ENCODE measurements at places on chromosomes 16 and 17. TPM values are rescaled to one million over a fixed set of nuclear protein-coding genes. Genes with fewer than 3 reads are reported as not detected.

DNA sequence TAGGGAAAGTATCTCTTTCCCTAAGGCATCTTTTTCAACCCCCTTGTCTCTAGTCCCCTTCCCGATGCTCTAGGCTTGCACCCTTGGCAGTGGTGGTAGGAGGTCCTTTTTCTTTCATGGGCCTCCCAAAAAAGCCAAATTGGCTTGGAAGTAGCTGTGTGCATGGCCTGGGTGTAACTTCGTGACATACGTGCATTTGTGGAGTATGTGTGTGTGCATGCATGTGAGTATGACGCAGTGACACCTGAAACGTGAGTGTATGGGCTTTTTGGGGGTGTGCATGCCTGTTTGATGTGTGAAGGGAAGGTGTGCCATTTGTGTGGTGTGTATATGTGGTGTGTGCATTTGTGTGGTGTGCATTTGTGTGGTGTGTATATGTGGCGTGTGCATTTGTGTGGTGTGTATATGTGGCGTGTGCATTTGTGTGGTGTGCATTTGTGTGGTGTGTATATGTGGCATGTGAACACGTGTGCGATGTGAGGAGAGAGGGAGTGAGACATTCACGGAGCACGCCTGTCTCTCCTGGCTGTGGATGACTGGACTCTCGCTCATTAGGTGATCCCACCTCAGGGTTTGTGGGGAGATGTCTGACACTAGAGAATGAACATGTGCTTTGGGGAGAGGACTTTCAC lies 15.7 kb downstream of the IGFBP4 start:
- no peak overlapping the region for H3K4me3 ChIP-seq
- no peak for DNase-seq
- H3K4me1 ChIP-seq = peaks cover 63% of the 10 kb centered on the region
- H3K27me3 ChIP-seq = no peaks in the 10 kb centered on the region

- H3K27me3 ChIP-seq = no peaks in the 10 kb centered on the region
- no peak for DNase-seq
- H3K4me1 ChIP-seq = peaks cover 29% of the 10 kb centered on the region
- no peak overlapping the region for H3K4me3 ChIP-seq
Measured at GRCh38 chr17:72358465-72358864, 237.6 kb downstream of the SOX9 start.

- DNase-seq = no peak
- H3K27ac ChIP-seq = peak overlapping the region; percentile 44
- H3K4me3 ChIP-seq = no peak overlapping the region
Measured at GRCh38 chr16:81481207-81481821, 36.7 kb downstream of the CMIP start.

DNA sequence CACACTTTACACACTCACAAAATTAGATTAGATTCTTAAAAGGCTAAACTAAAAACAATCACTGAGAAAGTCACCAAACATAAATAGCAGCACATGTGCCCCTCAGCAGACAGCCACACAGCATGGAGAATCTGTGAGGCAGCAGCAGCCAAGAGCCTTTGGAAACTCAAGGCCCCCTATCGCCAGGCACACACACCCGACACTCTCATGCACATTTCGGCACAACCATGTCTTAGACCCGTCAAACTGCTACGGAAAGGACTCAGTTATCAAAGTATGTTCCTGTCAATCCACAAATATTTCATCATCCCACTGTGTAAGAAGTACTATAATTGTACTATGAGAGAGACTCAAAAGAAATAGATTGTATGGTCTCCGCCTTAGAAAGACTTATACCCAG lies 20.9 kb downstream of the UBE2O start:
- no peaks in the 10 kb centered on the region for H3K4me1 ChIP-seq
- H3K4me3 ChIP-seq = no peak overlapping the region
- H3K27ac ChIP-seq = no peak overlapping the region

- H3K27ac ChIP-seq = no peak overlapping the region
- H3K27me3 ChIP-seq = no peaks in the 10 kb centered on the region
- H3K4me3 ChIP-seq = no peak overlapping the region
- peaks cover 13% of the 10 kb centered on the region for H3K36me3 ChIP-seq
- H3K4me1 ChIP-seq = peaks cover 12% of the 10 kb centered on the region
Measured at GRCh38 chr16:68079626-68080344, 5.4 kb upstream of the NFATC3 start.

DNA sequence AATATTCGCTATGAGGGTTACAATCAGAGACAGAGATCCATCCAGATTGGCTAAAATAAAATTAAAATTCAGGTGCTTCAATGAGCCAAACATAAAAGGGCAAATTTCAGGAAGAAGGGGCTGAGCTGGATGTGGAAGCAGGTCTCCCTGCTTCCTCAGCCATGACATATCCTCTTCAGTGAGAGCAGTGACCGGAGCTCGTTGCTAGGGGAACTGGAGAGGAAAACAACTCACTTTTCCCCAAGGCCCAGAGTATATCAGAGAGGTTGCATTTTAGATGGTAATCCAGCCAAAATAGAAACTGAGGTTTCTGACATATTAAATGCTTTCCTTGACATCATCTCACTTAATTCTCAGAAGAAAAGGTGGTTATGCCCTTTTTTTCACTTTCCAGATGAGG lies 503.5 kb downstream of the HS3ST4 start:
- DNase-seq = no peak
- H3K27me3 ChIP-seq = no peaks in the 10 kb centered on the region
- H3K27ac ChIP-seq = no peak overlapping the region
- H3K36me3 ChIP-seq = no peaks in the 10 kb centered on the region
- H3K4me1 ChIP-seq = peaks cover 33% of the 10 kb centered on the region
- no peak overlapping the region for H3K4me3 ChIP-seq

GRCh38 chr16:87924811-87925670 lies 11.3 kb downstream of the CA5A start:
- H3K27me3 ChIP-seq = peaks cover 3% of the 10 kb centered on the region
- H3K4me3 ChIP-seq = no peak overlapping the region

Gene AGRP
- total RNA-seq = not detected

Gene YWHAE
- 714 TPM for total RNA-seq

DNA sequence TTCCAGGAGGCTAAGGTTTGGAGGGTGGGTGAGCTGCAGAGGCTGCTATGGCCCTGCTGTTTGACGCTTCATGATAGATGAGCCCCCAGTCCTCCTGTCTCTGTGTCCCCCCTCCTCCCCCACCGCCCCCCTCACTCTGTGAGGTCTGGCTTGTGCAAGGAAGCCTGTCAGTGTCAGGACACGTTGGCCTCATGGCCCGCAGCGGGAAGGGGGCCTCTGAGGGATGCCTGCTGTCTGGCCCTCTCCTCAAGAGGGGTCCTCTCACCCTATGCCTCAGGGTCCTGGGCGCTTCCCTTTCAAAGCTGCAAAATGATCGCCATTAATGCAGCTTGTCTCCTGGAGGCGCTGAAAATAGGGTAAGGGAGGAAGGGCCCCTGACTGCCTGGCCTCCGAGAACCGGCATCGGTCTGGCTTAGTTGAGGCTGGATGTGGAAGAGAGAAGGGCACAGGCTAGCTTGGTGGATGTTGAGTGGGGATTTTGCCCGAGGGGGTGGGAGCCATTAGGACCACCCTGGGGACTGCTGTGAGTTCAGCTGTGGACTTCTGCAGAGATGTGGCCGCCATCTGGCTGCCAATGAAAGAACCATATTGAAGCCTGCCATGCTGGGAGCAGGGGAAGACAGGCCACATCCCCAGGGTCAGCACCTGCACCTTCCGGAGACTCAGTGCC lies 14.8 kb upstream of the GOSR2 start:
- no peak overlapping the region for H3K4me3 ChIP-seq
- H3K27ac ChIP-seq = no peak overlapping the region
- H3K27me3 ChIP-seq = no peaks in the 10 kb centered on the region

Gene CAPNS2
- total RNA-seq = 2.2 TPM

Gene GNG13
- not detected for total RNA-seq

Gene COL1A1
- total RNA-seq = 3,780 TPM

Gene RAP1GAP2
- total RNA-seq = 8.3 TPM

Gene MARVELD3
- 16.4 TPM for total RNA-seq

- H3K27me3 ChIP-seq = peaks cover 16% of the 10 kb centered on the region
- no peak overlapping the region for H3K4me3 ChIP-seq
- peaks cover 9% of the 10 kb centered on the region for H3K36me3 ChIP-seq
- H3K4me1 ChIP-seq = peaks cover 8% of the 10 kb centered on the region
Measured at GRCh38 chr16:11140098-11140375, 116.0 kb downstream of the SOCS1 start.

- H3K27ac ChIP-seq = no peak overlapping the region
- no peak overlapping the region for H3K4me3 ChIP-seq
- DNase-seq = no peak
Measured at GRCh38 chr16:74117798-74118197, 178.8 kb upstream of the PSMD7 start.

Gene SLC13A5
- 0.47 TPM for total RNA-seq

- H3K27me3 ChIP-seq = peaks cover 32% of the 10 kb centered on the region
- peaks cover 4% of the 10 kb centered on the region for H3K4me1 ChIP-seq
- peaks cover 14% of the 10 kb centered on the region for H3K36me3 ChIP-seq
- peak overlapping the region; percentile 81 for H3K4me3 ChIP-seq
- no peak for DNase-seq
Measured at GRCh38 chr17:16569358-16569712, 331 bp upstream of the ZNF287 start.

- no peak for DNase-seq
- peaks cover 17% of the 10 kb centered on the region for H3K27me3 ChIP-seq
- peak overlapping the region; percentile 4 for H3K4me3 ChIP-seq
- no peaks in the 10 kb centered on the region for H3K36me3 ChIP-seq
- peaks cover 7% of the 10 kb centered on the region for H3K4me1 ChIP-seq
- H3K27ac ChIP-seq = peak overlapping the region; percentile 3
Measured at GRCh38 chr16:73813527-73813926, 483.1 kb upstream of the PSMD7 start.

DNA sequence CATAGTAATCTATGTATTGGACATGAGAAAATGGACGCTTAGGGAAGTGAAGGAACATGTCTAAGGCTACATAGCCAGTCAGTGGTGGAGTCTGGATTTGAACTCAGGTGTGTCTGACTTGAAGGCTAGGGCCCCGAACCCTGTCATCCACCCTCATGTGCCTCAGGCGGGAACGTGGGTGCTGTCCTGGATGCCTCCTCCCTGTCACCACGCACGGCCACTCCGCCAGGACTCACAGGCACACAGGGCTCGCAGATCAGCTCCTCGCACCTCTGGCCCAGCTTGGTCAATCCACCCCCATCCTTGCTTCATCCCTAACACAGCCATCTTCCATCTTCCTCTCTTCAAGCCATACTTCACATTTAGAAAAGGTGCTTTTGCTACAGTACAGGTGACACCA lies 154.7 kb downstream of the KCNJ12 start:
- H3K27me3 ChIP-seq = no peaks in the 10 kb centered on the region
- H3K4me1 ChIP-seq = no peaks in the 10 kb centered on the region
- H3K27ac ChIP-seq = no peak overlapping the region
- peaks cover 7% of the 10 kb centered on the region for H3K36me3 ChIP-seq
- no peak for DNase-seq

DNA sequence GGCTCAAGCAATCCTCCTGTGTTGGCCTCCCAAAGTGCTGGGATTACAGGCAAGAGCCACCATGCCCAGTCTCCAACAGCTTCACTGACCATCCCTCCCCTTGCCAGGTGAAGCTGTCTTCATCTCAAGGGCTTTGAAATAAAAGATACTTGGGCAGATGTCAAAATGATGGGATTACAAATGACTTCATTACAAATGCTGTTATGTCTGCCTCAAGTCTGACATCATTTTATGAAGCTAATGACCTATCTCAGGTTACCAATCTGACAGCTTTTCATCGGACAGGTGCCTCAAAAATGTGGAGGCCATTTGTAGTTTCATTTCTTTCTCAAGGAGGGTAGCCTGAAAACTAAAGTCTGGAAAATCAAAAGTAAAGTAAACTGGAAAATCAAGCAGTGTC lies 323.7 kb upstream of the TBX2 start:
- no peaks in the 10 kb centered on the region for H3K27me3 ChIP-seq
- H3K27ac ChIP-seq = peak overlapping the region; percentile 45
- no peak overlapping the region for H3K4me3 ChIP-seq
- H3K36me3 ChIP-seq = peaks cover 14% of the 10 kb centered on the region
- no peak for DNase-seq

Gene CDRT4
- 34.1 TPM for total RNA-seq

DNA sequence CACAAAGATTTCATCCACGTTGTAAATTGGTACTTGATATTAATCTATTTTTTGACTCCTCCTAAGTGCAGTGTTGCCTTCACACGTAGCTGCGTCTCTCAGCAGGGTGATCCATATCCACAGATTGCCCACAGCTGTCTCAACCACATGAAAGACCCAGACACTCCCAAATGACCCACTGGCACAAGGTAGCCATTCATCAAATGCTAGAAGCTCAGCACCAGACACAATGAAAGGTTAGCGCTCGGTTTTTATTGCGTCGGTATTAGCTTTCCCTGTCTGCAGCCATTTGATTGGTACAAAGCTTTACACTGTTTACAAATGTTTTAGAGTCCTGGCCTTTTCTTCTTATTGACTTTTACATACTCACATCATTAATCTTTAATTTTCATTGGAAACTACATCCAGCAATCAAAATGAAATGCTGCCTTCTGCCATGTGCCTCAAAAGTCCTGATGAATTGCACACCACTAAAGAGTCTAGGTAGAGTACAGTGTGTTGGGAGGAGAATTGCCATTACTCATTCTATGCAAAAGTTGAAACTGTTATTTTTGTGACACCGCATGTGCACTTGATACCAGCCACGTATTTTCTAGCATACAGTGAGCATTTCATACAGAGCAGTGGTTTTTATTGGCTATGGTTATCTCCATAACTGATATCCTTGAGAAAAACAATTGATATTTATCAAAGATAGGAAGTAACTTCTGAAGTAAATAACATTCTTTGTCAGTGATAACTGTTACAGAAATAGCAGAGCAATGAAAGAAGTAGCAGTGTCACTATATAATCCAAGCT lies 127.3 kb upstream of the NUDT7 start:
- peaks cover 5% of the 10 kb centered on the region for H3K36me3 ChIP-seq
- no peak overlapping the region for H3K27ac ChIP-seq
- peaks cover 28% of the 10 kb centered on the region for H3K4me1 ChIP-seq
- no peak overlapping the region for H3K4me3 ChIP-seq

DNA sequence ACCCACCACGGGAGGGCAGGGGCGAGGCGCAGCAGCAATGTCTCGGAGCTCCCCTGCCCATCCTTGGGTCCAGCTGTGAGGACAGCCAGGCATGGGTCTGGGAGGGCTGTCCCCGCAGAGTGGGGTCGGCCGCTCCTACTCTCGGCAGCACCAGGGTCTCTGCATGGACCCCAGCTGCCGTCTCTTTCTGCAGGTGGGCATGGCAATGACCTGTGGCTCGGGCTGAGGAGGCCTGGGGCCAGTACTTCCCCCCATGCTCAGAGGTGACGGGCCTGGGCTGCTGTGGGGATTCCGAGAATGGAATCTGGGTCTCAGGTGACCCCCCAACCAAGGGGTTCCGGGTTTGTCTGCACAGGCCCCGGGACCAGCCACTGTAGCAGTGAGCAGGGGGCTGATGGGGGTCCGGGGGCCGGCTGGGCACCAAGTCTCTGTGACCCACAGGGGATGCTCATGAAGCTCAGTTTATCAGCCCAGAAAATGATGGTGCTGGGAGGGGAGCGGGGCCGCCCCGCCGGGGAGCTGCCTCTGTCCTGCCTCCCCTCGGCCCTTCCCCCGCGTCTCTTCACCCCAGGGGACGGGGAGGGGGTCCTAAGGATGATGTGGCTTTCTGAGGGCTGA lies 23.5 kb downstream of the CACNA1H start:
- H3K36me3 ChIP-seq = no peaks in the 10 kb centered on the region
- no peak for DNase-seq

Gene FOXL1
- total RNA-seq = 2.5 TPM

- peaks cover 20% of the 10 kb centered on the region for H3K4me1 ChIP-seq
Measured at GRCh38 chr17:50558581-50558940, 2.0 kb upstream of the CACNA1G start.

Gene PYY
- not detected for total RNA-seq

Gene KANSL1
- 185 TPM for total RNA-seq

Gene CEMP1
- total RNA-seq = 1.1 TPM

GRCh38 chr16:87321336-87322107 lies 4.3 kb upstream of the C16orf95 start:
- peaks cover 11% of the 10 kb centered on the region for H3K4me1 ChIP-seq
- no peaks in the 10 kb centered on the region for H3K36me3 ChIP-seq
- no peak overlapping the region for H3K4me3 ChIP-seq

Measured in mesothelial cell of epicardium (in vitro differentiated cells).